ENCODE measurements at places on chromosomes 6 and 20.

DNA sequence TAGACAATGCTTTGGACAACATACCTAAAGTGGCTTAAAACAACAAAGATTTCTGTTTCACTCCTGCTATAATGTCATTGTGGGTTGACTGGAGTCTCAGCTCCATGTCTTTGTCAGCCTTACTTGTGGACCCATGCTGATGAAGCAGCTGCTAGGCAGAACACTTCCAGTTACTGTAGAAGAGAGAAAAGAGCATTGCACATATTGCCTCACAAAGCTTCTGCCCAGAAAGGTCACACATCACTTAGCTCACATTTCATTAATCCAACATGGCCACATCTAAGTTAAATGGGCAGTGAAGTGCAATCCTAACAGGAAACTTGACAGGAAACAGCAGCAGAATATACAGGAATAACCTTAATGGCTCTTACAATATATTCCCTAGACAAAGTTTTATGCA is 480.5 kb upstream of the HTR1E start:
- no peak for DNase-seq

DNA sequence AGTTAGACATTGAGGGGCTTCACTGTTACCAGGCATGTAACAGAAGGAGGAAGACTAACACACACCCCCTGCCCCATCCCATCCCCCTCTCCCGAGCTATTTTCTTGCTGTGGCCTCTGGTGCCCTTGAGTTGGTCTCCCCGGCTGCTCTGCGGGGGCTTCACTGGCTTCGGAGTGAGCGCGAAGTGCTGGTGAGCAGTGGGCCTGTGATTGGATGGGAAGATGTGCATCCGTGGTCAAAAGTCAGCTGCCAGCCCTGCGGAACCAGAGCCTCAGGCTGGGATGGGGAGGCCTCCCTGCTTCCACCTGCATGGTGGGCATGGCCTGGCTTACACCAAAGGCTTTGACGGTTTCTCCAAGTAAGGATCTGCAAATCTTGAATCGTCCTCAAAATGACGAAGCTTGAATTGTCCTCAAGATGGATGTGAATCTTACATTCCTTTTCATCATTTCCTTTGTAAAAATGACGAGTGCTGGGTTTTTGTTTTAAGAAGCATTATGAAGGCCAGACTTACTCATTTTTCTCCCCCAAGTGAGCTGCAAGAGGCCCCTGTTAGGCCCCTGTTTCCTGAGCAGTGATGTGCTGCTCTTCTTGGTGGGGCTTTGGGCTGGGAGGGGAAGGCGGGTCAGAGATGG is 23.7 kb downstream of the SPATA2 start:
- DNase-seq: no peak

GRCh38 chr6:141587482-141588266 is 545.1 kb upstream of the GJE1 start:
- DNase-seq: no peak

DNA sequence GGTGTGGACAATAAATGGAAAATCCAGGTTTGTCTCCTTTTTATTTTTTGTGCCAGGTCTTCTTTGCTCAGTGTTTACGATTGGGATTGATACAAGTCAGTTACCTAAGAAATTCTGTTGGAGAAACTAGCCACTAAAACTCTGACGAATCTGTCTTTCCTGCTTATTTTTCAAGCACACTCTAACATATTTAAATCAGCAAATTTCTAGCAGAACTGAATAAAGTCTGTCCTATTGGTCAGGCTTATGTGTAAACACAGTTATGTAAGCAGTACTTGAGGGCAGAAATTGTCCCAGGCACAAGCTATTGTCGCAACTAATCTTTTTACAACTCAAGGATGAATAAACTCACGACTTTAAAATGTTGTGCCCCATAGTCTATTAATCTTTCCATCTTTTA is 12.1 kb upstream of the EXOC2 start:
- DNase-seq: no peak

DNA sequence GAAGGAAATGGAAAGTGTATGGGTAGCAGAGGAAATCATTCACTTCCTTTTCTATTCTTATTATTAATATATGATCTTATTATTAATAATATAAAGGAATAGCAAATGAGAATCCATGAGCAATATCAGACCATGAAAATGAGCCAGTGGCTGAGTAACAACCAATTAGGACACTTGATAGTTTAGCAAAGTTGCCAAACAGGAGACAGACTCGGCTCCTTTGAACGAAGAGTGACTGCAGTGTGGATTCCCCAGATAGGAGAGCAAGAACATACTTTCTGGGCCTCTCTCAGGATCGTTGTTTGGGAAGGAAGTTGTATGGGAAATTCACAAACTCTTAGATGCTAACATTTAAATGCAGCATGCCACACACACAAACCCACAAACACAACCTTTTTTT is 222.0 kb downstream of the KHDC1L start:
- DNase-seq: no peak

GRCh38 chr20:21505810-21506530 is 7.9 kb downstream of the NKX2-2 start:
- DNase-seq: no peak

- no peak for DNase-seq
These were observed 83.7 kb downstream of the ELOVL5 start for GRCh38 chr6:53264915-53265607.

DNA sequence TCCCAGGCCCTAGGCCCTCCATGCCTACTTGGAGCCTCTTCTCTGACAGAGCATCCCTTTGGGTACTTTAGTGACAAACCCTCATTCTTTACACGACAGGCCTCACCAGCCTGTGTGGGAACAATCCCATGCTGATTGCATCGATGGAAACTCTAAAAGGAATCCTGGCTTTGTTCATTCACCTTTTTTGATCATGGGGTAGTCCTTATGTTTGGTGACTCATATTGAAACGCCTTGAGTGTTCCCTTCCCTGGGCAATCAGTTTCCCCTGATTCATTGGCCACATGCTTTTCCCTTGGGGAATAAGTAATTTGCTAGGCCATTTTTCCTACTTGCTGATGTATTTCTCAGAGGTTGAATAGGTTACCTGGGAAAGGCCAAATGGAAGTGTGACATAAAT is 14.7 kb upstream of the TNFAIP3 start:
- DNase-seq: no peak

GRCh38 chr6:170152989-170153388 is 137.9 kb downstream of the DLL1 start:
- DNase-seq: no peak

DNA sequence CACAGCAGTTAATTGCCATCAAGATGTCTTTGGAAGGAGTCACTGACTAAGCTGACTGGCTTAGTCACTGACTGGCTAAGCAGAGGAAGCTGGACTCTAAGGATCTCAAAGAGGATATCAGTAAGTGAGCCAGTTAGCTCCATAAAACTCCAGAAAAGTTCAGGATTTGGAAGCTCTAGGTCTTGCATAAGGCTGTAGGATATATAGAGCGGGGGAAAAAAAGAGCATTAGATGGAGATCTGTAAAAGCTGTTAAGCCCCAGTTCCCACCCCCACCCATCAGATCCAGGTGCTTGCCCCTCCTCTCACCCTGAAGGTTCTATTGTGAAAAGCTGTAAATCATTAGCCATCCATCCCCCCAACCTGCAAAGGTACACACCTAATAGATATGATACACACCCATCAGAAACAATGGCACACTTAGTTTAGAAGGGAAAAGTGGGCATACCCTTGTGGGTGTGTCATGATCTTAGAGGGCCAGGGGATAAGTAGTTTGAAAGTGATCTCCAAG is 32.2 kb downstream of the CARMIL1 start:
- DNase-seq: no peak

DNA sequence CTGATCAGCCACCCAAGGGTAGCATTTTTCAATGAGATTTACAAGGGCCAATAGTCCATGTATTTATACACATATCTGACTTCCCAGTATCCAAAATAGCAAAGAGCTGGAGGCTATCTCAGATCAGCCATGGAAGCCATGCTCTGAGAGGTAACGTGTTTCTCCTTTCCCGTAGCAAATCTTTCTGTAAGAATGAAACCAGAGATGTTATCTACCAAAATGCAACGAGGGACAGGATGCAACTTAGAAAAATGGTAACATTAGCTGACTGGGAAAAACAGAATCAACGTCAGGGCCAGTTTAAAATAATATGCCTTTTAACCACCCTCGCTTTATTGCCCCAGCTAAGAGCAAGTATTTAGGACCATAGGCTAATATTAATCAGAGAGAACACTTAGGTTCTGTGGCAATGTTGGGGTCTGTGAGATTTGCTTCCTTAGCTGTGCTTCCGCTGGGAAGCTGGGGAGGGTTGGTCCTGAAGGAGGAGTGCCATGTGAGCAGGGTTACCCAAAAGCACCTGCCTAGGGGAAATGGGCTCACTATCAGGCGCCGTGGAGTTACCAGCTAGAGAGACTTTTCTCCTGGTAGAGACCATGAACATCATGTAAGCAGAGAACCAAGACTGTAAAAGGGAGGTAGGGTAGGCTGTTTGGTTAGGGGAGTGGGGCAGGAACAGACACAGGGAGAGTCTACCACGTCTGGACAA is 1.2 kb downstream of the ZNF831 start:
- no peak for DNase-seq

DNA sequence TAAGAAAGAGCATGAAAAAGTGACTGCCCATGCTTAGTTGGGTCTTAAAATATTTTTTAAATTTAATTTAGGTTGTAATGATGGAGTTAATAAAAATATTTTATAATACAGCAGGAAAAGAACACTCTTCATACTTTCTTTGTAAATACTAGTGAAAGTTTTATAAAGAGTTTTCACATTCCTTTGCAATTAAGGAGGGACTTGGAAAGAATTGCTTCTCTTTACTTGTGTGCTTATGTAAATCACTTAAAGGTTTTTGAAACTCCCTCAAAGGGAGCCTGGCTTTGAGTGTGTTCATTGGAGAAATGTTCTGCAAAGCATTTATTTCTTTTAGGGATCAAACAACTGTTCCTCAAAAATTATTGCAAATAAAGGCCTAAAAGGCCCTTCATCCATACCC is 11.6 kb upstream of the TFAP2B start:
- DNase-seq: no peak

GRCh38 chr6:8888468-8888867 is 453.1 kb upstream of the SLC35B3 start:
- DNase-seq: no peak

DNA sequence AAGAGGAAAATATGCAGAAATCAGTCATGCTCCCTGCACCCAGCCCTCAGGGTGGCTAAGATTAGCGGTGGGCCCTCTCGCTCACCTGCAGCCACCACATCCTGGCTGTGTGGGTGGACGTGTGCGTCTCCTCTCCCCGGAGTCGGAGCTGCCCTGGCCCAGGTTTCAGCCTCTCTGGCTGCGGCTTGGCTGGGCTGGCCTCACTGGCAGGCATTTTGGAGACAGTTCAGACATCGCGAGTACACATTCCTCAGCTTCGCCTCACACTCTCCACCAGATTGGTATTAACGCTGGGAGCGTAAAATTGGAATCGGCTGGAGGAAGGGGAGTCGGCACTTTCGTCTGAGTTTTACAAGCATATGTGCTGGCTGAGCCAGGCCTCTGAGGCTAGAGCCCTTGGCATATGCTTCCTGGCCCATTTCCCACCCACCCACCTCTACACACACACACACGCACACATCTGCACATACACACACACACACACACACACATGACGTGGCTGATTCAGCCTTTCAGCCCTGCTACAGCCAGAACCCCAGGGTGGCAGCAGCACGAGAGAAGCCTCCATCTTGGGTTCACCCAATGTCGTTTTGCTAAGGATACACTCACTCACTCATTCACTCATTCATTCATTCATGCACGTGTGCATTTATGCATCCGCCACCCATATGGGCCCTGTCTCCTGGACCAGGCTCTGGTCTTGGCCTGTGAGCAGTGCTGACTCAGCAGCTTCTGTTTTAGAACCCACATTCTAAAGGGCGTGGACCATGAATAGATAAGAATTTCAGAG is 42.9 kb downstream of the BCAS4 start:
- DNase-seq: no peak

GRCh38 chr20:51653226-51653625 is 110.7 kb upstream of the NFATC2 start:
- DNase-seq: no peak

- no peak for DNase-seq
These were observed 341.2 kb downstream of the CDKAL1 start for GRCh38 chr6:20875369-20875963.

DNA sequence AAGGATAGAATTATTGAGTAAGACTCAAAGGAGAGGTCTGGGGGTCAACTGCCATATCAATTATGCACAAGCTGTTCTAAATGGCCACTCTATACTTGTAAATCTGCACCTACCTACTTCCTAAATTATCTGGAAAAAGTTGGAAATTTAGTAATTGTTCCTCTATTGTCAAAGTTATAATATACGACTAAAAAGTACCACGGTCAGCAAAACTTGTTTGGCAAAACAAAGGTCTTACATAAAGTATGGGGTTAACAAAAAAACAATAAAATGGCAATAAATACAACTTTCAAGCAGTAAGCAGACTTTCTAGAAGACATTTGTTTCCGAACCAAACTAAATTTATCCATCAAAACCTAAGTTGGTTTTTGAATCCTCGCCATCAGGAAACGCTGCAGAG is 309.7 kb downstream of the FRK start:
- DNase-seq: no peak

DNA sequence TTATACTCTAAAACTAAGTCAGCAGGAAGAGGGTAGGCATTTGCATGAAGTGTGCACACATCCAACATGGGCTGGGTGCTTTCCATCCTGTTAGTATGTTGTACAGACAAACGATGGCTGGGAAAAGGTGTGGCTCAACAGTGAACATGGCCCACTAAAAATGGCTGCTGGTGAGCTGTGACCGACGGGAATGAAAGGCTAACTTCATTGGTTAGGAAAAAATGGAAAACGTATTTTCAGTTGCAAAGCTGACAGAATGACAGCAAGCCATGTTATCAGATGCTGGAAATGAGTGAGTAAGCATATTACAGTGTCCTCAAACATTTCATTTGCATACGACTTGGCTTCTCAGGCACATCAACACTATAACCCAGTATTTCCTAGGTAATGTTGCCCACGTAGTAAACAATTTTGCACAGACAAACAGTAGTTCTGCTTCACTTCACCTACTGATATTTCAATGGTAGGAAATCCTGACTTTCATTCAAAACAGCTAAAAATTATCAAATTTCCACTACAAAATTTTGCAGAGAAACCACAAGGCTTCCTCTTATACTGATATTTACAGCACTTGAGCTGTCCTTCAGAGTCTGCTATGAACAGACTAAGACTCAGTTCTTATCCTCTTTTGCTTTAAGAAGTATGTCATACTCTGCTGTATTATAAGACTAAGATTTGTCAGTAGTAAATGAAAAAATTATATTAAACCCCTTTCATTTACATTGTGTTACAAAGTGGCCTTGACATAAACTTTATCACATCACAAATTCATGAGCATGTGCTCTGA is 98.9 kb downstream of the IRF4 start:
- no peak for DNase-seq

DNA sequence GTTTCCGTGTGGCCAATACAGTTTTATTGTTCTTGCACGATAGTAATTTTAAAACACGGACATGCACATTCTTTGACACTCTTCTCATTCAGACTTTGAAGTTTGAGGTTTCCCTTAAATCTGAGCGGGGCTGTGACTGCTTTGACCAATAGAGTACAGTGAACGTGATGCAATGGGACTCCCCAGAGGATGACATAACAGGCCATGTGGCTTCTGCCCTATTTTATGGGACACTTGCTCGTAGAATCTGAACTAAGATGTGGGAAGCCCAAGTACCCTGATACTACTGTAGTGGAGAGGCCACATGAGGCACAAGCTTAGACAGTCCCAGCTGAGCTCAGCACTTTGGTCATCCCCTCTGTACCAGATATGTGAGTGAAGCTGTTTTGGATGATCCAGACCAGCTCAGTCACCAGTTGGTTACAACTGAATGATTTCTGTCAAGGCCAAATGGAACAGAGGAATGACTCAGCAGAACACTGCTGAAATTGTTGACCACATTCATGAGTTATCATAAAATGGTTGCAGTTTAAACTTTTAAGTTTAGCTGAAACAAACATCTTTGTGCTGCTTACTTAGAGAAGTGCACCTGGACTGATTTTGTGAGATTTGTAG is 279.4 kb downstream of the RFPL4B start:
- no peak for DNase-seq
